ENCODE measurements at places on chromosomes 2 and 18. TPM values are rescaled to one million over a fixed set of nuclear protein-coding genes. Genes with fewer than 3 reads are reported as not detected.

DNA sequence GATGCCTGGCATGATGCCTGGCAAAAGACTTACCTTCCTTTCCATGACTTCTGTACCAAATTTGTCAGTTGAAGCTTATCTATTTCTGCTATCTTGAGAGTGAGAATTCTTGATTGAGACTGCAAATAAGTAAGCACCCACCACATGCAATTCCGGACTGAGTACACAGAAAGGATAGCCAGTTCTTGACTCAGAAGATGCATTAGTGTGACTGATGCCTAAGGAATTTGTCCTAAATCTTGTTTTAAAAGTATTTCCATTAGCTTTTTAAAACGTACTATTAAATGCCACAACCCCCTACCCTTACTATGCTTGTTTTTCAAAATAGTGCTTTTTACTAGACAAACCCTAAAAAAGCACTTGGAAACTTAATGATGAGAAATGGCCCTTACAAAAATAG lies 545 bp downstream of the MPP4 start:
- no peak for DNase-seq
- peaks cover 2% of the 10 kb centered on the region for H3K36me3 ChIP-seq
- H3K27ac ChIP-seq = no peak overlapping the region
- peaks cover 3% of the 10 kb centered on the region for H3K4me1 ChIP-seq

GRCh38 chr2:38185012-38185491 lies 109.1 kb upstream of the CYP1B1 start:
- DNase-seq = peak; percentile 26
- H3K27ac ChIP-seq = no peak overlapping the region
- peak overlapping the region; percentile 15 for H3K4me3 ChIP-seq
- peaks cover 37% of the 10 kb centered on the region for H3K27me3 ChIP-seq
- H3K4me1 ChIP-seq = peaks cover 27% of the 10 kb centered on the region

GRCh38 chr2:179479947-179480346 lies 215.3 kb upstream of the SESTD1 start:
- H3K27me3 ChIP-seq = no peaks in the 10 kb centered on the region
- H3K36me3 ChIP-seq = no peaks in the 10 kb centered on the region
- no peaks in the 10 kb centered on the region for H3K4me1 ChIP-seq
- no peak overlapping the region for H3K4me3 ChIP-seq
- no peak overlapping the region for H3K27ac ChIP-seq

Gene MBD2
- total RNA-seq = 122 TPM

- H3K36me3 ChIP-seq = peaks cover 19% of the 10 kb centered on the region
- H3K27ac ChIP-seq = peak overlapping the region; percentile 21
- no peaks in the 10 kb centered on the region for H3K27me3 ChIP-seq
- DNase-seq = no peak
- H3K4me3 ChIP-seq = no peak overlapping the region
- H3K4me1 ChIP-seq = peaks cover 54% of the 10 kb centered on the region
Observed at GRCh38 chr18:3015204-3015592, 2.3 kb upstream of the LPIN2 start.

Gene TMEM198
- 0.47 TPM for total RNA-seq

- no peak overlapping the region for H3K4me3 ChIP-seq
- H3K27me3 ChIP-seq = peaks cover 13% of the 10 kb centered on the region
- no peaks in the 10 kb centered on the region for H3K4me1 ChIP-seq
- no peak overlapping the region for H3K27ac ChIP-seq
Observed at GRCh38 chr2:231348173-231348572, 47.3 kb upstream of the B3GNT7 start.

DNA sequence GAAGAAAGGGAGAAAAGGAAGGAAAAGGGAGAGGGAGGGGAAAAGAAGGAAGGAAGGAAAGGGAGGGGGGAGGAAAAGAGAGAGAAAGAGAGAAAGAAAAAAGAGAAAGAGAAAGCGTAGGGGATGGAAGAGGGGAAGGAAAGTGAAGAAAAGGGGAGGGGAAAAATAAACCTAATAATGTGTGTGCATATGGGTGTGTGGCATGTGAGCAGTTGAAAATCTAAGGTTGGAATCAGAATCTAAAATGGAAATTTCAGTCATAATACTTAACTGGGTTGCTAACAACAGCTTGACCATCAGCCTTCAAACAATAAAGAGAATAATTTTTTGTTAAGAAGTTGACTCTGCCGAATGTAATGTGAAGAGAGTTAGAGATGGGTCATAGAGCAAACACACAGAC lies 407.9 kb upstream of the SLC14A2 start:
- DNase-seq = no peak
- H3K4me3 ChIP-seq = no peak overlapping the region
- H3K36me3 ChIP-seq = no peaks in the 10 kb centered on the region
- H3K4me1 ChIP-seq = no peaks in the 10 kb centered on the region
- H3K27ac ChIP-seq = no peak overlapping the region

Gene COL3A1
- not detected for total RNA-seq

Gene PRLH
- total RNA-seq = not detected

Gene TMEM150A
- 1.7 TPM for total RNA-seq

DNA sequence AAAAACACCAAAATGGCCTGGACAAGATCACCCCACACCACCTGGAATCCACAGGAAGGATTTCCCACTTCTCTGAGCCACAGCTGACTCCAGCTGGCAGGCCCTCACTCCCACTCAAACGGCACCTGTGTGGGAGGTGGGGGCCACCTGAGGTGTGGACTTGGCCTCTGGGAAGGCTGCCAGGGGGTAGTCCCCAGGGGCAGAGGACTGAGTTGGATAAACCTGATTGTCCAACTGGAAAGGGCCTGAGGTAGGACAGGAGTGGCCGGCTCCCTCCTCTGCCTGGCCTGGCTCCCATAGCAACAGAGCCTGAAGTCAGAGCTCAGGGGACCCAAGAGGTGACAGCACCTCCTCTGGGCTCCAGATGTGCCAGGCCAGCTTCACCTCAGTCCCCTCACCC lies 300.2 kb downstream of the CELF4 start:
- DNase-seq = no peak
- no peak overlapping the region for H3K4me3 ChIP-seq
- H3K27me3 ChIP-seq = no peaks in the 10 kb centered on the region
- no peaks in the 10 kb centered on the region for H3K36me3 ChIP-seq
- no peaks in the 10 kb centered on the region for H3K4me1 ChIP-seq

Gene FARSB
- 26.9 TPM for total RNA-seq

Gene CYBRD1
- 1.2 TPM for total RNA-seq

Gene IL1F10
- total RNA-seq = not detected

DNA sequence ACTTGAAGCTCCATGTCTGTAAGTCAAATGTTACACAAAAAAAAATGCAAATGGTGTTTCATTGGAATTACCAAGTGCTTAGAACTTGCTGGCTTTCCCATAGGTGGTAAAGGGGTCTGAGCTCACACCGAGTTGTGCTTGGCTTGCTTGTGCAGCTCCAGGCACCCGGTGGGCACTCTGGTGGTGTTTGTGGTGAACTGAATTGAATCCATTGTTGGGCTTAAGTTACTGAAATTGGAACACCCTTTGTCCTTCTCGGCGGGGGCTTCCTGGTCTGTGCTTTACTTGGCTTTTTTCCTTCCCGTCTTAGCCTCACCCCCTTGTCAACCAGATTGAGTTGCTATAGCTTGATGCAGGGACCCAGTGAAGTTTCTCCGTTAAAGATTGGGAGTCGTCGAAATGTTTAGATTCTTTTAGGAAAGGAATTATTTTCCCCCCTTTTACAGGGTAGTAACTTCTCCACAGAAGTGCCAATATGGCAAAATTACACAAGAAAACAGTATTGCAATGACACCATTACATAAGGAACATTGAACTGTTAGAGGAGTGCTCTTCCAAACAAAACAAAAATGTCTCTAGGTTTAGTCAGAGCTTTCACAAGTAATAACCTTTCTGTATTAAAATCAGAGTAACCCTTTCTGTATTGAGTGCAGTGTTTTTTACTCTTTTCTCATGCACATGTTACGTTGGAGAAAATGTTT lies 97.9 kb upstream of the IL1R2 start:
- peaks cover 48% of the 10 kb centered on the region for H3K36me3 ChIP-seq
- H3K27ac ChIP-seq = no peak overlapping the region
- H3K4me1 ChIP-seq = no peaks in the 10 kb centered on the region

- peaks cover 47% of the 10 kb centered on the region for H3K27me3 ChIP-seq
- H3K4me1 ChIP-seq = peaks cover 29% of the 10 kb centered on the region
- H3K36me3 ChIP-seq = peaks cover 9% of the 10 kb centered on the region
- no peak overlapping the region for H3K4me3 ChIP-seq
Observed at GRCh38 chr2:46308629-46309028, 11.4 kb downstream of the EPAS1 start.

- no peaks in the 10 kb centered on the region for H3K4me1 ChIP-seq
- DNase-seq = no peak
- H3K36me3 ChIP-seq = peaks cover 19% of the 10 kb centered on the region
- no peak overlapping the region for H3K27ac ChIP-seq
- H3K4me3 ChIP-seq = no peak overlapping the region
Observed at GRCh38 chr2:43116988-43117387, 109.4 kb downstream of the ZFP36L2 start.

Gene QPCT
- total RNA-seq = not detected

Gene ACTR1B
- 73.2 TPM for total RNA-seq
